ENCODE measurements at places on chromosomes 7 and 10.

DNA sequence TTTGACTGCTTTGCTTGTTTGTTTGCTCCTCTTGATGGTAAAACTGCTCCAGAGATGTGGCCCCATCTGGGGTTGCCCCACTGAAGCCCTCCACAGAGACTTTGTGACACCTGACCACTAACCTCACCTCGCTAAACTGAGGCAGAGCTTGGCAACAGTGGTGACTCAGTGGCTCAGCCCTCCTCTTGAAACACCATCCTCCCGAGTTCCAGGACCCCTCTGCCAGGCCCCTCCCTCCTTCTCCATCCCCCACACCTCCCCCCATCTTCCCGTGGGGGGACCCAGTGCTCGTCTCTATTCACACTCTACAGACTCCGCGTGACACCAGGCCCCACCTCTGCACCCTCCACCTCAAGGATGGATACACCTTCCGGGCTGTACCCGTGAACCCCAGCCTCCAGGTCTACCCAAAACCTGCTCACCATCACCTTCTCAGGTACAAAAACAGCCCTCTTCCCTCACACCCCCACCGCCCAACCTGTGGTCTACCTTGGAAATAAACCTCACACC, 19.0 kb upstream of the RET start:
- no peak for DNase-seq

GRCh38 chr10:35356725-35357092, 20.4 kb downstream of the CCNY start:
- DNase-seq, result no peak

- no peak for DNase-seq
Measured at GRCh38 chr10:71193516-71193915, 18.9 kb upstream of the UNC5B start.

- DNase-seq, result no peak
Measured at GRCh38 chr10:49023752-49024151, 84.1 kb upstream of the LRRC18 start.

DNA sequence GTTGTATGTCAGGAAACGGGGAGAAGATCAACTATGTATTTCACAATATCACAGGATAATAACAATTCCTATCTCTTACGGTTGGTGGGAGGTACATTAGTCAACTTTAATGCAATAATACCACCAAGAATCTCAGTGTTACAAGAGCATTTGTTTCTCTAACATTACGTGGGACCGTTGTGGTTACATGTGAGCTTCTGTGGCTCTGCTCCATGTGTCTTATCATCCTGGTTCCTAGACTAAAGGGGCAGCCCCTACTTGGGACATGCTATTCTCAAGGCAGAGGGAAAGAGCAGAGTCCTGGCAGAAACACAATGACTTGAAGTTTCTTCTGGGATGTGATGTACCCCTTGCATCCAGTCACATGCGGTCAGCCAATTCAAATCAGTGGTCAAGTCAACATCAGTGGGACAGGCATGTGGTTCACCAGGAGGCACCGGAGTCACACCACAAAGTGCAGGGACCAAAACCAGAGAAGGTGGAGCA, 2.5 kb upstream of the ZNF22 start:
- DNase-seq, result no peak

DNA sequence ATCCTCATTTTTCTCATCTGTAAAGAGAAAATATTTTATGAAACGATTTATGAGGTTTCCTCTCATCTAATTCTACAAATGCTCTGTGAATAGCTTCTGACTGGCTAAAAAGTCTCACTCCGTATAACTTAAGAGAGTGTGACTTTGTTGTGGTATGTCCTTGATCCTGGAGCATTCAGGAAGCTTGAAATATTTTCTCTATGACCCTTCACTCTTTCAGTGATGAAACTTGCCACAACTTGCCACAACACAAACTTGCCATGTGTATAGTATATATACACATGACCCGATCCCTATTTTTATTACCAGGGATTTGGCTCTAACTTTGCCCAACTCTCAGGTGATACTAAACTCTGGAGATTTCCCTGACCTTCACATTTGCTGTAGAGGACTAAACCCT, 74.1 kb downstream of the TES start:
- no peak for DNase-seq

GRCh38 chr7:23788843-23789242, 78.8 kb downstream of the STK31 start:
- DNase-seq, result no peak

DNA sequence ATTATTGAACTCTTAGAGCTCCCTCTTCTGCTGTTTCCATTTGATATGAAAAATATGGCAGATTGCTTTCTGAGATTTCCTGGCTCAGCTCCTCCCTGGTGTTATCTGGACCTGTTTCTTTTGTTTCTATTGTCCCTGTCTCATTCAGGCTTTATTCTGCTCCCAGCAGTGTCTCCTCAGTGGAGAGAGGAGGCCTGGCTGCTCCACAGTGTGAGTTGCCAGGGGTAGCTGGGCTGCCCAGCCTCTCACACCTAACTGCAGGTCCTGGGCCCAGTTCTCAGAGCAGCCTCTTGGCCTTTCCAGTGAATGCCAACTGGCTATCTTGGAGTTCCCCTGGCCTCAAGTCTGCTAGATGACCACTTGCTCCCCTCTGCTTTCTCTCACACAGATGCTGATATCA, 127.0 kb downstream of the VPS41 start:
- no peak for DNase-seq

GRCh38 chr7:1586126-1586826, 16.4 kb upstream of the PSMG3 start:
- no peak for DNase-seq

GRCh38 chr7:83452256-83452655, 196.7 kb downstream of the SEMA3E start:
- DNase-seq, result no peak

- DNase-seq, result peak; percentile 67
Measured at GRCh38 chr7:2632733-2633537, 1.1 kb downstream of the TTYH3 start.

DNA sequence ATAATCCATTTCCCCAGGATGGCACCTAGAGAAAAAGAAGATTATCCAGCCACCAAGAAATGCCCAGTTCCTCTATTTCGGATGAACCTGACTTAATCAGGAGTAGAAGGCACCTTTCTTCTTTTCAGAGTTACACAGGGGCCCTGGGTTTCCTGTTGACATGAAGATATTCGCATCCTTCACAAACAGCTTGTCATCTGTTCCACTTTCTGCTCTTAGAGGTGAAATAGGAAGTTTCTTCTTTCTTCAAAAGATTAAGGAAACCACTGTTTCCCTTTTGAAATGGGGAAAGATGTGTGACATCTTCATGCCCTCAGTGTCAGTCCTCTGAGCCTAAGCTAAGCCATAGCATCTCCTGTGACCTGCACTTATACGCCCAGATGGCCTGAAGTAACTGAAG, 39.1 kb upstream of the RAB18 start:
- no peak for DNase-seq

DNA sequence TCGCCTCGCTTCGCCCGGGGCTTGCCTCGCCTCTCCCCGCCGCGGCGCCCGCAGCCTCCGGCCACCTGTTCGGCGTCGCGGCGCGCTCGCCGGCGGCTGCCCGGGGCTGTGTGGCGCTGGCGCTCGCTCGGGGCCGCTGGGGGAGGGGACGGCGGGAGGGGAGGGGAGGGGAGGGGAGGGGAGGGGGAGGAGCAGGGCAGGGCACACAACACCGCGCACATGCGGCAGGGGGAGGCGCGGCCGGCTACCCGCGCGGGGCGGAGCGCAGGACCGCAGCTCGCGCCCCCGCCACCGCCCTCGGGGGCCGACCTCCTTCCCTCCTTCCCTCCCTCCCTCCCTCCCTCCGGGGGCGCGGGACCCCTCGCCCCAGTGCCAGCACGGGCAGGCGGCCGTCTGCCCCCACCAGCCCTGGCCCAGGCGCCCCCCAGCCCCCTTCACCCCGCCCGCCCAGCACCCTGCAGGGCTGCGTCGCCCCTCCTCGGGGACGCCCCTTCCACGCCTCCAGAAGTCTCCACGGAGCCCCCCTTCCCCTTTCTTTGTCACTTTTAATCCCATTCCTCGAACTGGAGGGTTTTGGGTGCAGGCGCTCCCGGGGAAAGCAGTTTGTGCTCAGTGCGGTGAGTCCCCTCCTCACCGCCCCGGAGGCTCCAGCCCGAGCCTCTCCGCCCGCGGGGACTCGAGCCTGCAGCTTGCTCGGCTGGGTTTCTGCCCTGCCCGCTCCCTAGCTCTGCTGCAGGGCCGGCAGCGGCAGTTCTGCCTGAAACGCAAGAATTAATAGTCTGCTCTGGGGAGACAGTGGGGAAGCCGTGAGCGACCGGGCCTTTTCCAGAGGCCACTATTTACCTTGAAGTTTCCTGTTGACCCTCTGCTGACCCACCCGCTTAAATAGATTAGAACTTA, at the start of gene PARD3:
Gene PARD3 (minus strand): TSS at position 112 of the 900 bp plus-strand sequence. CDS start 301 bp downstream, outside the sequence.
- peak; percentile 47 for DNase-seq

Data from stimulated activated CD4-positive, alpha-beta T cell treated with anti-CD3 and anti-CD28 coated beads, Interleukin-2, amount 100 ng/mL, for 24 hours (primary cell).